A549 treated with AZD2906 at 1 μM for 4 hours (cell line): ENCODE measurements at places on chromosomes 5 and 9. TPM values are rescaled to one million over a fixed set of nuclear protein-coding genes. Genes with fewer than 3 reads are reported as not detected.

Gene POMT1
- 16.2 to 17.4 TPM (median 16.3 TPM) in 5 replicates for total RNA-seq

Gene ITK
- 0.05 to 0.32 TPM (median 0.08 TPM) in 5 replicates for total RNA-seq

Gene BARHL1
- 0.02 to 0.03 TPM in 2 of 5 replicates, not detected in the others for total RNA-seq

Gene PALM2AKAP2
- 0.27 to 0.74 TPM (median 0.36 TPM) in 5 replicates for total RNA-seq

Gene GLRA1
- not detected in 5 replicates for total RNA-seq
